ENCODE measurements at places on chromosomes 7 and 10.

DNA sequence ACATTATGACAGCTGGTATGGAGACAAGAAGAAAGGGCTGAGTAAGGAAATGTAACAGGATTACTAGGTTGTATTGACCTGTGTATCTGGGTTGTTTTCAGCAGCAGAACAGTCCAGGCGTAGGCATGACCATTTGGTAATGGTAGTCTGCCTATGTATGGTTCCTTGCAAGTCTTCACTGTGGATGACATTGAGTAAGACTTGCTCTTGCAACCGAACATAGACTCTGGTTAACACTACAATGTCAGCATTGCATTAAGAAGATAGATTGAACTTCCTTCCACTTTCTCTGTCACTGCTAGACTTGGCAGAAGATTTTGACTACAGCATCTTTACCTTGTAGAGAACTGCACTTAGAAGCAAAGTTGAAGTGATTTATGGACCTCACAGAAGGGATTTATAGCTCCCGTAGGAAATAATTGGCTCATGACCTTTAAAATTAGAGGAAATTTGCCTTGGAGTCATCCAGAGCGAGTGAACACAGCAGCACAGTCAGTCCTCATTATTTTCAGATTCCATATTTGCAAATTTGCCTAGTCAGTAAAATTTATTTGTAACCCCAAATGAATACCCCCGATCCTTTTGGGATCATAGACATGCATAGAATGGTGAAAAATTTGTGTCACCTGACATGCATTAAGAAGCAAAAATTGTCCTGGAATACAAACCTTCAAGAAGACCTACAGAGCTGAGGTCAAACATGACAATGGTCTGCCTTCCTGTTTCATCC lies 79.6 kb upstream of the STRIP2 start:
- DNase-seq, result no peak

DNA sequence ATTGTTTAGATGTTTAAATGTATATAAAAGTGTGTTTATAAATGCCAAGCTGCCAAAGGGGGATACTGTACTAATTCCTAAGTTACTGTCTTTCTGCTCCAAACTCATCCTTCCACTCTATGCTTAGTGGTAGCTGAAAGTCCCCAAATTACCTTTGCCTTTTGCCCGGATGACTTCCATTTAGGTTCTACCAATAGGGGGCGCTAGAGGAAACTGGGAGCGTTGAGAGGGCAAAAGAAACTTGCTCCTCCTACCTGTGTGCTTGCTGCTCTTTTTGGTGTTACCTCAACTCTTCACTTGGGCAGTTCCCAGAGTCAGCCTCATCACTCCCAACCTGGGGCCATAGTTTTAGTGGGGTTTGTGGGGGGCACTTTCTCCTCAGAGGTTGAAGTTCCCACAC lies 5.9 kb upstream of the OR2A25 start:
- no peak for DNase-seq

GRCh38 chr7:7920481-7920880 lies 48.1 kb upstream of the GLCCI1 start:
- no peak for DNase-seq

GRCh38 chr10:96577069-96577468 lies 9.7 kb downstream of the TM9SF3 start:
- no peak for DNase-seq

- DNase-seq, result no peak
These were observed 12.7 kb downstream of the C10orf71 start for GRCh38 chr10:49311555-49312236.

GRCh38 chr7:130218806-130219620 lies 11.4 kb downstream of the SSMEM1 start:
- no peak for DNase-seq

GRCh38 chr10:112585960-112586359 lies 138.9 kb downstream of the VTI1A start:
- DNase-seq, result no peak

GRCh38 chr10:3838460-3839437 lies 53.7 kb upstream of the KLF6 start:
- DNase-seq, result no peak

GRCh38 chr7:65840446-65840845 lies 32.4 kb upstream of the VKORC1L1 start:
- DNase-seq, result peak; percentile 22

DNA sequence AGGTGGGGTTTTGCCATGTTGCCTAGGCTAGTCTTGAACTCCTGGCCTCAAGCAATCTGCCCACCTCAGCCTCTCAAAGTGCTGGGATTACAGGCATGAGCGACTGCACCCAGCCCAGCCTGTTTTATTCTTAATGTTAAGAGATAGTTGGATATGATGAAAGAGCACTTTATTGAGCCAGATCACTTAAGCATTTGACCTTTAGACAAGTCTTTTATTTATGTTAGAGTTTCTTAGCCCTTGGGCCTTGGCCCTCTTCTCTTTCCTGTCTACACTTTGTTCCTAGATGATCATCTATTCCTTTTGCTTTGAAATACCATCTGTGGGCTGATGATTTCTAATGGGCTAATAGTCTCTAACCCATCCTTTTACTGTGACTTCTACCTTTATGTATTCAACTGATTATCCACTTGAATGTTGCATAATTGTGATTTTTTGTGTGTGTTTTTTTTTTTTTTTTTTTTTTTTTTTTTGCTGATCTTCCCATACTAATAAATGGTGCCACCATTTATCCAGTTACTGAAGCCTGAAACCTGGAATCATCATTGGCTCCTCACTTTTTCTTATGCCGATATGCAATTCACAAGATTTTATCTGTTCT lies 34.8 kb downstream of the BTRC start:
- no peak for DNase-seq

DNA sequence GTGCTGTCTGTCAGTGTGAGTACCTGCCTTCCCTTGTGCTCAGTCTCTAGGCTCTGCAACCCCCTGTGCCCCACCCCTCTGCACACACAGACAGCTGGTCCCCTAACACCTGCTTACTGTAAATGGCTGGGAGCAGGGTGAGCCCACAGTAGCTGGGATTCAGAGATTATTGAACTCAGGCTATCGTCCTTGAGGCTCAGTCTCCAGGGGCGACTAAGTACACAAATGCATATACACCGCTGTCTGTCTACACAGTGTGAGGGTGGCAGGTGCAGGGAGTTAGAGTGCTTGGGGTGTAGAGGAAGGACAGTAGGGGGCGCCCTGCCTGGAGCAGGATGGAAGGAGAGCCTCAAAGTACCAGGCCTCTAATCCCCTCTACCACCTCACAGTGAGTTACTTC lies 12.9 kb downstream of the UPP1 start:
- peak; percentile 71 for DNase-seq

DNA sequence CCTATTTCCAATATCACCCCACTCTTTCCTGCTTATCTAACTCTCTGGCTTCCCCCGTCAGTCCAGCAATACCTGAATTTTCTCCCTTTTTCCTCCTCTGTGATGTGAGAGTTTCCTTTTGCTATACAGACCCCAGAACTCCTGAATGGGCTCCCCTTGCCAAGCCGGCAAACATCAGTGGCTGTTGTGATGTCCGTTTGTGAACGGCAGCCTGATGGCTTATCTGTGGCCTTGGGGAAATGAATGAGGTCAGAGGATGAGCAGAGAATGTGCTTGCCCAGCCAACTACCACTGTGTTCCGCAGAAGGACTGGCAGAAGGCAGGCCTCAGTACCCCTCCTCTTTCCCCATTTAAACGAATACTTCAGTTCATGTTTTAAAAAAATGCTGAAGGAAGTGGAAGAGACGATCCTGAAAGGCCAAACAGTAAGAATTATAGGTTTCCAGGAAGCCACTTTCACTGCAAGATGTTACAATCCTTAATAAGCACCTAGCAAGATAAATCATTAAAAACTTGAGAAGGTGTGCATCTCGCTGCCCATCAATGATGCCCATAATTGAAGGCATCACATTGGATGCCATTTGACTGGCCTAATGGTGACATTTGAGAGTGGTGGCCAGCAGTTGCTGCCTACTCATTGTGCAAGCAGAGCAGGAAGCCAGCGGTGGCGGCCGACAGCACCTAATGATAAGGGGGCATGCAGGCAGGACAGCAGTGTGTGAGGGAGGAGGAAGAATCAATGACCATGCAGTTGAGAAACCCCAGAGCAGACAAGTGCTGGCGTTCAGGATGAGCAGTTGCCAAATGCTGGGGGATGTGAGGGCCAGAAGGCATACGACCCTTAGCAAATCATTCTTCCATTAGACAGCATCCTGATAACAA lies 31.5 kb downstream of the SLC18A2 start:
- no peak for DNase-seq

DNA sequence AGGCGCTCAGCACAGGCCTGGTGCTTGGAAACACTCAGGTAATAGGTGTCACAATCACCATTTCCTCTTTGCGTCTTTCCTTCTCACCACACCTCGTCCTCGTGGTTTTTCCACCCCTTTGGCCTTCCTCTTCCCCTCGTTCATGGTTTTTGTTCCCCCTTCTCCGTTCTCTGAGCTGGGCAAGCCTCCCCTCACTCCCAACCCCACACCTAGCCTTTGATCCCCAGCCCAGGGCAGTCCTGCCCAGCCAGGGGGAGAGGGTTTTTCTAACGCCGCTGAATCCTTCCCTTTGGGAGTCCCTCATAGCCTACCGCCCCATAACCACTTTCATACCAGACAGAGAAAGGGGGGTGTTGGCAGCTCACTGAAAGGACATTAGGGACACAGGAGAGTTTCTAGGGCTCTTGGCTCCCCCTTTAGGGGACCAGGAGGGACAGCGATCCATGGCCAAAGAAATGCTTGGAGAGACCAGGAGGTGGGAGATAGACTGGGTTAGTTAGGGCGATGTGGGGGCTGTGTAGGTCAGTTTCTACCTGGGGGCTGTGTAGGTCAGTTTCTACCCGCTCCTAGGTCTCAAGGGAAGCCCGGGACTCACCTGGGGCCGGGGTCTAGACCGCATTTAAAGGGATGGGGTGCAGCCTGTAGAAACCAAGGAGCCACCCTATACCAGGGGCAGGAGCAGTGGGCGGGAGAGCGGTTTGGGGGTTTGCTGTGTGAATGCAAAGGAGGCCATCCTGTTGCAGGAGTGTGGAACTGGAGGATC lies 1.4 kb downstream of the EPHB4 start:
- no peak for DNase-seq

DNA sequence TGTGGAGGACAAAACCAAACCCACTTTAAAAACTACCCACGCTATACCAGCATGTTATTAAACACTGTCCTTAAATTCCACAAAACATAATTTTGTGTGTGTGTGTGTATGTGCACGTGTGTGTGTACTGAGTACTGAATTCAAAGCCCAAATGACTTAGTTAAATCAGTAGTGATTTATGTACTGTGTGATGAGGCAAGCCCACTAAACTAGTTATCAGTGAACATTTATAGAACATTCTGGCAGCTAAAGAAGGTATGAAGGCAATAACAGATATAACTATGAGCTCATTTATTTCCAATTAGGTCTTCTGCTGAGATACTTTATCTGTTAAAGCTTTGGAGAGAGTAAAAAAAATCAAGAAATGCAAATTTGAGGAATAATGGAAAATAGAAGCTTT lies 115.1 kb downstream of the CPED1 start:
- no peak for DNase-seq

DNA sequence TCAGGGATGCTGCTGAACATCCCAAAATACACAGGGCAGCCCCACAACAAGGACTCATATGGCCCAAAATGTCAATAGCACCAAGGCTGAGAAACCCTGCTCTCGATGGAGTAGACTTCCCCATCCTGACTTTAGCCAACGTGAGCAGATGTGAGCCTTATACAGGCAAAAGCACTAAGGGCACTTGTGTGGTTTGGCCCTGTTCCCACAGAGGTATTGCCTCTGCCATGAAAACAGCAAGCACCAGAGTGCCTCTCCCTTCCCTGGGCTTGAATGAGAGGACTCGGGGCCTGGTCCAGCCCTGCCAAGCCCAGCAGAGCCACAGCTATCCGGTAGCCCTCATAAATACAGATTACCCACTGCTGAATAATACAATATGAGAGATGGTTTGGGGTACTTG lies 47.5 kb downstream of the ACSM6 start:
- no peak for DNase-seq

GRCh38 chr10:108836362-108836761 lies 1086.9 kb downstream of the XPNPEP1 start:
- DNase-seq, result no peak

- no peak for DNase-seq
These were observed 17.3 kb downstream of the NT5C2 start for GRCh38 chr10:103175580-103176285.

- DNase-seq, result no peak
These were observed 38.1 kb downstream of the TMEM130 start for GRCh38 chr7:98831641-98832221.

DNA sequence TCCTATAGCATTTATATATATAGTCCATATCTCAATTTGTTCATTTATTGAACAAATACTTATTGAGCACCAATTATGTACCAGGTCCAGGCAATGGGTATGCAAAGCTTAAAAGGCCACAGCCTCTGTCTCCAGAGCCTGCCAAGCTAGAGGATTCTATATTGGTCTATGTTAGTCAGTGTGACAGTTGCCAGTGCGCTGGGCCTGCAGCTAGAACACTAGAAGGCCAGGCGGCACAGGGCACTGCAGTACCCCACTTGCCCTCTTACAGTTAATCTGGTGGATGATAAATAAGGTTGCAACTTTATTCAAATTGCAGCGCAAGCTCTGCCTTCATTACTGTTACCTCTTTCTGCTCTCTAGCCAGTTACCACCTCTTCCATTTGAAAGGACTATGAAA lies 68.8 kb downstream of the PPP1R3C start:
- DNase-seq, result no peak

- no peak for DNase-seq
These were observed 36.4 kb downstream of the CDH23 start for GRCh38 chr10:71432956-71433767.

DNA sequence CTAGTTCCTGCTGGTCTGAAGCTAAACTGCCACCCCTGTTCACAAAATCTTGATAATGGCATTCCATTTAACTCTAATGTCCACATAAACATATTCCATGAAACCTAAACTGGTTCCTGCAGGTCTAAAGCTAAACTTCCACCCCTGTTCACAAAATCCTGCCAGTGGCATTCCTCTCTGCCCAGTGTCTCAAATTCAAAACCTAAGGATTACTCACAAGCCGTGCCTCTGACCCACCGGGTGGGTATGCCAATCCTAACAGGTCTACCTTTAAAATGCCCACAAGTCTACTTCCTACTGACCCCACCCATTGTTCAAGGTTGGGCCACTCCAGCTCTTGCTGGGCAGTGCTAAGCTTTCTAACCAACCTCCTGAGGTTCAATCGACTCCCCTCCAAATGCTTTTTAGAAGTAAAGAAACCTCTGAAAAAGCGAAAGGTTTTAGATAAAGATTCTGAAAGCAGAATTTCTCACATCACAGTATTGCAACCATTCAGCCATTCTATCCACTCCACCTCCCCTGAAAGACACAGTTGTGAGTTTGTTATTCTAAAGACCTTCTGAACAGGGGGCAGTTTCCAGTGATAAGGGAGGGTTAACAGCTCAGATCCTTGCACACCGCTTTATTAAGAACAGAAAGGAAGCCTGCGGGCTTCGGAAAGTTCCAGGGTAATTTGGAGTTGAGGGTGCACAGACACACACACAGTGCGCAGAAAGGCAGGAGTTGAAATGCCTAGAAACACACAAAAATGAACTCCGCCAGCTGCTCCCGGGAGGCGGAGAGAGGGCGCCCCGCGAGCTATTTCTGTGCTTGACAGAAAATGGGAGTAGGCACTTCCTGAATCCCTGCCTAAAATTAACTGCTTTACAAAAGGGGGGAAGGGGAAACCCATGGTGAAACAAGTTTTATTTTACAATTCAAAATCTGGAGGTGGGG lies 87.7 kb downstream of the TNS3 start:
- no peak for DNase-seq
